ENCODE measurements at places on chromosomes 7 and 10.

DNA sequence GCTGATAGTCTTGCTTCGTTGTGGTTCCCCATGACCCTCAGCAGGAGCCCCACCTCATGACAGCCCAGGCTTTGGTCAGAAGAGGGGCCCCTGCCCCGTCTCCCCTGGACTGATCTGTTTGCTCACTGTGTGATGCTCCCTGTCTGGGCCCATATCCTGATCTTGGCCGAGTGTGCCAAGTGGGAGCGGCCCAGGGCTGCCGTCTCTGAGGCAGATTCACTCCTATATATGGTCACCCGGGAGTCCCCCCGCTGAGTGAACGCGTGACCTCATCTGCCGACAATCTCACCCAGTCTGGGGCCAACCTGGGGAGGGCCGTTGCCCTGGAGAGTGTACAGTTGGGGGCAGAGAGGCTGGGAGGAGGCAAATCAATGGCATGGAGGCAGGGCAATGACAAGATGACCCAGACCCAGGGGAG, 34.5 kb downstream of the PPIF start:
- DNase-seq: no peak

GRCh38 chr7:70321016-70321590, 722.8 kb downstream of the AUTS2 start:
- no peak for DNase-seq

- DNase-seq: peak; percentile 2
Measured at GRCh38 chr7:76071316-76072242, 23.7 kb downstream of the MDH2 start.

DNA sequence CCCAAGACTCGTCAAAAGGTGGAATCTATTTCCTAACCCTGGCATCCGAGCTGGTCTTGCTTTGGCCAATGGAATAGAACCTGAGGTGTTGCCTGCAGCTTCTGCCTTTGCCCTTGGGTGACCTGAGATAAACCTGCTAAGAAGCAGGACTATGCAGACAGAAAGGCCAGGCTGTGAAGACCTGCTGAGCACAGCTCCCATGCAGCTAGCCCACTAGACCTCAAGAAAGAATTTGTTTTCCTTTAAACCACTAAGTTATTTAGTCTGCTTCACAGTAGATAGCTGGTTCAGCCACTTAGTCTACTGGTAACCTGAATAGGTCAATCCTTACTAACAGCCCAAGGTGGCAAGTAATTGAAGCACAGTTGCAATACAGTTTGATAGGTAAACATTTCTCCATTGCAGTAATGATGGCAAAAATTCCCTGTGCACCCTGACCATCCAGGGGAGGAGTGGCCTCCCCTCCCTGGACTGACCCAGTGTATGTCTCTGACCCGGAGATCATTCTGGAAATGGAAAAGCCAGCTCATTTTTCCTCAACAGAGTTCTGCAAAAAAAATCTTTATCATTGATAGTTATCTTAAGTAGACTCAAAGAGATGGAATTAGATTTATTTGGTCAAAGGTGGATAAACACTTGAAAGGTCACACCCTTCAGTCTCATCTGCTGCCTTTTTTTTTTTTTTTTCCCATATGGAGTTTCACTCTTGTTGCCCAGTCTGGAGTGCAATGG, 20.0 kb downstream of the TNS3 start:
- no peak for DNase-seq

DNA sequence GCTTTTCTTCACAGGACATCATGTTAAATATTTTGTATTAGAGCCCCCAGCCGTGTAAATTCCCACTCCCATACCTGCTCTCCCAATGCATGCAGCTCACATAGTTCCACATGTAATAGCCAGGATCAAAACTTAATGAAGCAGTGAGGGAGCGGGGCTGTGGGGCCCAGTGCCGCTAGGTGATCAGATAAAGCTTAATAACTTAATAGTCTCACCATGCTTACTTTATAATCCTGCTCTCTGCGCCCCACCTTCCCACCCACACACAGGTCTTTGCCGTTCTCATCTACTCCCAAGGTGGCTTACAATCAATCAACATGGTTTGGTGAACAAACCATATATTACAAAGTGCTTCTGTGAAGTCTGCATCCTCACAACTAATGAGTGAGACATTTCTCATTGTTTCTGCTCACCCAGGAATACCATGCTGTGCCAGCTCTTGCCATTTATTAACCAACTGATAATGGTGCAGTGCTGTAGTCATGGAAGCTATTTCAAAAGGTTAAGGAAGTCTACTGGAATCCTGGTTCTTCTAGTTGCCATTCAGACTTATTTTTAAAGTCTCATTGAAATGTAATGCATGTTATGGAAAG, 156.4 kb downstream of the CTTNBP2 start:
- no peak for DNase-seq

Measured in GM13976 (cell line).